NCI-H1930 (cell line): ENCODE measurements at places on chromosomes 7 and 10.

- DNase-seq, result no peak
Measured at GRCh38 chr7:31805209-31805818, 118.3 kb downstream of the PPP1R17 start.

DNA sequence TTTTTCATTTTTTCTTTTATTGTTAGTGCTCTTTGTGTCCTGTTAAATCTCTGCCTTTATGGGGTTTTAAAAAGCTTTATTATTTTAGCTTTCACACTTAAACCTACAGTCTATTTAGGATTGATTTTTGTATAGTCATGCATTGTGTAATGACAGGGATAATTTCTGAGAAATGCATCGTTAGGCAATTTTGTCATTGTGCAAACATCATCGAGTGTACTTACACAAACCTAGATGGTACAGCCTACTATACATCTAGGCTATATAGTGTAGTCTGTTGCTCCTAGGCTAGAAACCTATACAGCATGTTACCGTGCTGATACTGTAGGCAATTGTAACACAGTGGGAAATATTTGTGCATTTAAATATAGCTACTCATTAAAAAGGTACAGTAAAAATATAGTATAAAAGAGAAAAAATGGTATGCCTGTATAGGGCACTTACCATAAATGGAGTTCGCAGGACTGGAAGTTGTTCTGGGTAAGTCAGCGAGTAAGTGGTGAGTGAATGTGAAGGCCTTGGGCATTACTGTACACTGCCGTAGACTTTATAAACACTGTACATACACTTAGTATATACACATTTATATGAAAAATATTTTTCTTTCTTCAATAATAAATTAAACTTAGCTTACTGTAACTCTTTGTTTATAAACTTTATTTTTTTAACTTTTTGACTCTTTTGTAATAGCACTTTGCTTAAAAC is 16.0 kb downstream of the UBE2D1 start:
- no peak for DNase-seq

- DNase-seq, result no peak
Measured at GRCh38 chr7:36198854-36199266, 45.8 kb downstream of the EEPD1 start.

DNA sequence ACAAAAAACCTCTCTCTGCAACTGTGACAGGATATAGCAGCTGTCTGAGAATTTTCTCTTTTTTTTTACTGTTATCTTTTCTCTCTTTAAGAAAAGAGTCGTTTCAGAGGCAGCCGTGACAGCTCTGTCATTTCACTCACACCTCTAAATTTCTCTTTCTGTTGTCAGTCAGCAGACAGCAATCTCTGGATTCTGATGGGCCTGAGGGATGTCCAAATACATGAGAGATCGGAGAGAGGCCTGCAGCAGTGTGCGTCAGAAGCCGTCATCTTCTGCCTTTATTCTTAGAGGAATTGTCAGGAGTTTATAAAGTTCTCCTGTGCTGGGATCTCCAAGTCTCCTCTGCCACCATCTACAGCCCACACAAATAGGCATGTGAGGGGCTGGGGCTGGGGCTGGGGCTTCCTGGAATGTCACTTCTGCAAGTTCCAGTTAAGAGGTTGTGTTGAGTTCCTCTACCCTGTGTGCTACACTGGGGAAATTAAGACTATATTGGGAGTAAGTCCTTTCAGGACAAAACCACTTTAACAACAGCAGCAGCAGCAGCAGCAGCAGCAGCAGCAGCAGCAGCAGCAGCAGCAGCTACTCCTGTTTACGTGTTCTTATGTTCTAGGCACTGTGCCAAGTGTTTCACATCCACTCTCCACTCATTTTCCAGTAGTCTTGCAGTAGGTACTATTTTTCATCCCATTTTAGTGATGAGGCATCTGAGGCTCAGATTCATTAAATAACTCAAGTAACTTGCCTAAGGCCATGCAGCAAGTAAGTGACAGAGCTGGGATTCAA is 541.3 kb downstream of the LRMDA start:
- no peak for DNase-seq

DNA sequence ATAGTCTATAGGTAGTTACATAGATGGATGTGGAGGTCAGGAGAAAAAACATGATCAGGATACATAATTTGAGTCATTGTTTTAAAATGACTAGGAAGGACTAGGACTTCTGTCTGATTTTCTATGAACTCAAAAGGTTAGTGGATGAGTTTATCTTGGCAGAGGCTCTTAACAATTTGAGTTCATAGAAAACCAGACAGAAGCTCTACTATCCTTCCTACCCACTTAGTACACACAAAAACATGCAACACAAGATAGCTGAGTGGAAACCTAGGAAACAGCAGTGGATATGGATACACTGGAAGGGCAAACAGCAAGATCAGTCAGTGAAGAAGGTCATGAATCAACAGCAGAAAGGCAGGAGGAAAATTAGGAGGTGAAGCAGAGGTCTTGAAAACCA is 84.6 kb downstream of the VPS50 start:
- no peak for DNase-seq

DNA sequence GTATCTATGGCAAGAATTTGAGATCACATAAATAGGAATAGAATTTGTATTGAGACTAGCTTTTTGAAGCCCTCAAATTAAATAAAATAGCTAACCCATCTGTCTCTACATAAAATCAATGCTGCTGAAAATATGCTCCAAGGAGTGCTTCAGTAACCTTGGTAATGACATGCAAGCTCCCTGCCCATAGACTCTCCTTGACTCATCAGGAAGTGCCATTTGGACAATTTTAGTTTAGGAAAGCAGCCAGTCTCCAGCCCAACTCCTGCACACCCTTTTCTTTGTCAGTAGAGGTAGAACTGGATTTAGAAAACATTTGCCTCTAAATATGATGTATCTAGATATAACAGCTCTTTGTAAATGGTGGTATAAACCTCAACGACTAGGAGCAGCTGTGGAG is 69.9 kb upstream of the PTPRZ1 start:
- no peak for DNase-seq

DNA sequence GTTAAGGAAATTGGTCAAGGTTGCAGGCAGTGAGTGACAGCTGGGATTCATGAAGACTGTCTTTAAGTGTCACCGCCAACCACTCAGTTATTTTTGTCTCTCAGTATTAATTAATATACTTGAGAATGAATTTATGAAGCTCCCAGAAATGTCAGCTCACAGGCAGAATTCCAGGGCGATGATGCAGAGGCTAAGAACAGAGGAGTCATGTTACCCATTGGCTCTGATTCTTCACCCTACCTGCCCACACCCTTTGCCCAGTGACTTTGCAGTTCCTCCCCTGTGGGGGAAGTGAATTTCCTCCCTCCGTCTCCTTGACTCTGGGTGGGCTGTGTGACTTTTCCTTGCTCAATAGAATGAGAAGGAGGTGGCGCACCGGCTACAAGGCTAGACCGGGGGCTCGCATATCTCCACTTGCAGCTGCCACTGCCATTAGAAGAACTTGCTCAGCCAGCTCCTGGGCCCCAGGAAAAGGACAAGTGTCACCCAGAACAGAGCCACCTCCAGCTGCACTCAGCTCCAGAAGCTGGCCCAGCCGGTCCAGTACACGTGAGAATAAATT is 157.1 kb upstream of the PRKCQ start:
- DNase-seq, result no peak

- DNase-seq, result no peak
Measured at GRCh38 chr7:36630112-36630650, 94.1 kb downstream of the AOAH start.

DNA sequence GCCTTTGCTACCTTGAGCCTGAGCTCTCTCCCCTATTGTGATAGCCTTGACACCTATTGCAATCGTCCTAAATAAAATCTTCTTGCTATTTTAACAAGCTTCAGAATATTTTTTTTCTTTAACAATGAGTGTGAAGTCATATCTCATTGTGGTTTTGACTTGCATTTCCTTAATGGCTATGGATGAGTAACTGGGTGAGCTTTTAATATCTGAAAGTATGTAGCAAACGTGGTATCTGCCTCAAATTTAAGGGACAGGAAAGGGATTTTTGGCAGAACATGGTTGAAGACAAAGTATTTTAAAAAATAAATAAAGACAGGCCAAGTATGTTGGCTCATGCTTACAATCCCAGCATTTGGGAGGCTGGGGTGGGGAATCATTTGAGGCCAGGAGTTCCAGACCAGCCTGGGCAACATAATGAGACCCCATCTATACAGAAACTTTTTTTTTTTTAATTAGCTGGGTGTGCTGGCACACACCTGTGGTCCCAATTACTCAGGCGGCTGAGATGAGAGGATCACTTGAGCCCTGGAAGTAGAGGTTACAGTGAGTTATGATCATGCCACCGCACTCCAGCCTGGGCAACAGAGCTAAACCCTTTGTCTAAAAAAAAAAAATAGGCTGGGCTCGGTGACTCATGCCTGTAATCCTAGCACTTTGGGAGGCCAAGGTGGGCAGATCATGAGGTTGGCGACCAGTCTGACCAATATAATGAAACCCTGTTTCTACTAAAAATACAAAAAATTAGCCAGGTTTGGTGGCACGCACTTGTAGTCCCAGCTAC is 319.3 kb upstream of the NRP1 start:
- no peak for DNase-seq
